ENCODE measurements at places on chromosomes 4 and X.

GRCh38 chr4:183921335-183921734 lies 16.2 kb downstream of the STOX2 start:
- no peak for DNase-seq

- DNase-seq = no peak
These were observed 256.0 kb downstream of the DHX15 start for GRCh38 chr4:24328310-24328709.

GRCh38 chr4:190016369-190017289 lies 10.4 kb downstream of the FRG2 start:
- no peak for DNase-seq

DNA sequence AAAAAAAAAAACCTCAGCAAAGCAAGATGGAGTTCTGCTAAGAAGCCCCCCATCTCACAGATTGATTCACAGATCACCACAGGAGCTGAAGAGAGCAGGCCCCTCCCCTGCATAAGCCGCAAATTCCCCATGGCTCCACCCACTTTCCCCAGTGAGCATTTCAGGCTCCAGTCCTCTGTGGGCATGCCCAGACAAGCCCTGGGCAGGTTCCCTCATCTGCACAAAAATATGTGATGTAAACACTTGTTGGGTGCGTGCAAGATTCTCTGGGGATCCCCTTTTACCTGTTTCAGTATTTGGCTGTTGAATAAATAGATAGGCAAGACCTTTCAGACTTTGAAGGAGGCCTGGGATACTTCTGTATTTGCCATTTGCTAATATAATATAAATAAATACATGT lies 514.3 kb downstream of the PCDH7 start:
- no peak for DNase-seq

DNA sequence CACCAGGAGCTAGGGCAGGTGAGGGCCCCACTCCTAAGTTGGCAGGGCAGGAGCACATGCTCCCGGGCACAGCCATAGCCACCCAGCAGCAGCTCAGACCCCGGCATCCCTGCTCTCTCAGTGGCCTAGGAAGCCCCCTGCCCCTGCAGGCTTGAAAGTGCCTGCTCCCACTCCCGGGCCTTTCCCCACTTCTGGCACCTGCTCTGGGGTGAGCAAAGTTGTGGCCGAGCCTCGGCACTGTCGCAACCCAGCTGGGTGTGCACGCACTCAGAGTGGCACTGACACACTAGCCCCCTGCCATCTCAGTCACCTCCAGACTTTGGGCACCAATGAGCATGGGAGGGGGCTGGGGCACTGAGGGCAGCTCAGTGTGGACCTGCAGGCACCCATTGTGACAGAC lies 60.8 kb upstream of the CDKN2AIP start:
- DNase-seq = no peak

DNA sequence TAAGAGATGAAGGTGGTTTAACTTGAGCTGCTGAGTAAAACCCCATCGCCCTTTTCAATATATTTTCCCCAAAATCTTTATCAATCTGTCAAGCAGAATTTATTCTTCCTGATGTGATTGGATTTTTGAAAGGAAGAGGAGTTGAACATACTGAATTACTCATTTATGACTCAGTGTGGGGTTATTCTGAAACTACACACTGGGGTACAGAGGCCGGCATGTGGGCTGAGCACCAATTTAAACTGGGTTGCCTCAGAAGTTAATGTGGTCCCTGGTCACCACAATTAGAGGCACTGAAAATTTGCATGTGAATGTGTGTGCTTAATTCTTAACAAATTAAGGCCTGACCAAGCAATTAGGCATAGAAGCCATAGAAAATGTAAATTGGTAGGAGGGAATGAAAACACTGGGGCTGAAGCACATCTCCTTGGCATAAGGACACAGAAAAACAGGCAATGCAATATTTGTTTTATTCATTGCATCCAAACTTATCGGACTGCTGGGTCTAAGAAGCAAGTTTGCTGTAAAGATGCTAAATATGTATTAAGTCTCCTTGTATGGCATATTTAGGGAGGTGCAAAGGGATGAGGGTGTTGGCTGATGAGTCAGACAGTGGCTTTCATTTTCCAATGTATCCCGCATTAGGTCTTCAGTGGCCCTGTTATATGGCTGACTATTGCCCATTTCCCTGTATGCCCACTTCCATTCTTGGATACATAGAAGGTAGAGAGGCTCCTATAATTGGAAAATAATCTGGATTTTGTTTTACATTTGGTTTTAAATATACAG lies 170.9 kb downstream of the IL15 start:
- no peak for DNase-seq

DNA sequence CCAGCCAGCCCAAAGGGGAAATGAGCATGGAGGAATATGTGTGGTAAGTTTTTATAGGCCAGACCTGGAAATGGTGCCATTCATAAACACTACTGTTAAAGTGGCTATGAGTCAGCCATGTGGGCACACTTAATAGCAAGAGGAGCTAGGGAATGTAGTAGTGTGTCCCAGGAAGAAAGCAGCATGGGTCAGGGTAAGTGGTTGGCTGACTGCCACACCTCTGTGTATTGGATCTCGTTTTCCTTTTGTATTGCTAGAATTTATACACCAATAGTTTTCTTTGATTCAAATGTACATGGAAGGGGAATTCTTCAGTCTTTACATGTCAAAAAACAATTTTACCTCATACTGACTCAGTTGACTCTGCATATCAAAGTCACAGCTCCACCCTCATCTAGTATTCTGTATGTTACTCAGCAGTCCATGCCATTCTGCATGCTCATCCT lies 22.9 kb upstream of the SGMS2 start:
- DNase-seq = no peak

- no peak for DNase-seq
These were observed 357.8 kb upstream of the SLC7A11 start for GRCh38 chr4:138599965-138600364.

GRCh38 chr4:96895826-96896225 lies 1055.9 kb downstream of the PDHA2 start:
- no peak for DNase-seq

GRCh38 chr4:24422644-24423043 lies 161.7 kb downstream of the DHX15 start:
- DNase-seq = no peak

- DNase-seq = no peak
These were observed 164.9 kb downstream of the DTHD1 start for GRCh38 chr4:36446275-36446674.

DNA sequence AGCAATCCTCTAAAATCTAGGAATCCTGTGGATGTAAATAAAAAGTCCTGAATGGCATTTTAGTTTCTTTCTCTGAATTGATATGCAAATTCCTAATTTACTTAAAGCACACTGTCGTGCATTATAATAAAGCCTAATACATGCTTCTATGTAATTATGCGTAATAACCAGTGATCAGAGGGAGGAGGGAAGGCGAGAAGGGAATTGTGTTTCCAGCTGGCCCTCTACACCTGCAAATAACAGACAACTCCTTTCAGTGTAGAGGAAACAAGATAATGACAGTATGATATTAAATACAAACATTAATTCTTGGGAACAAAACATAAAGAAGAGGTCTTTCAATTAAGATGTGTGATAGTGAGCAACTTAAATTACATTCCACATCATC lies 419.6 kb upstream of the LCORL start:
- no peak for DNase-seq

DNA sequence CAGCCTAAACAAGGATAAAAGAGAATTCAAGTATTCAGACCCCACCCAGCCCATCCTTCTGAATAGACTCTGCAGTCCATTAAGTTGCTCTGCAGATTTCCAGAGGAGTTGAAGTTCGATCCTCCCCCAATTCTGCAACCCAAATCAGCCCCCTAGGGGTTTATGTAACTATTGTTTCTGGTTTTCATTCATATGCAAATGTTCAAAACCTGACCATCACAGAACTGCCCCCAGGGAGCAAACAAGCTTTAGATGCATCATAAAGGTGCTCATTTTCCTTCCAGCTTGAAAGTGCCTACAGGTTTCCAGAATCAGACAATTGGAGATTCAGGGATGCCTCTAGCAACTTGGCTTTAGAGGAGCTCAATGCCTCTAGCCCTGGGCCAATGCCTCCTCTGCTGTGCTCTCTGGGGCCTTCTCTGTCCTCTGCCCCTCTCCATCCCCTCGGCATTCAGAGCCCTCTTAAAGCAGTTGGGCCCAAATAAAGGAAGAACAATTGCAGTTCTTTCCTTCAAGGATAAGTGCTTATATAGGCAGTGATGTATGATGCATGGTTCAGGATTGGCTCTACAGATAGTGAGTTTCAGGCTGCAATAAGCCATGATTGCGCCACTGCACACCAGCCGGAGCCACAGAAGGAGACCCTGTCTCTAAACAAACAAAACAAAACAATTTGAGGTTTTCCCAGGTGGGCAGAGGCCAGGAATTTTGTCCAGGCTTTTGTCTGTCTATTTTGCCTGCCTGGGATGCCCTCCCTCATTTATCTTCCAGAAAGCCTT lies 23.5 kb upstream of the SPINK2 start:
- no peak for DNase-seq

DNA sequence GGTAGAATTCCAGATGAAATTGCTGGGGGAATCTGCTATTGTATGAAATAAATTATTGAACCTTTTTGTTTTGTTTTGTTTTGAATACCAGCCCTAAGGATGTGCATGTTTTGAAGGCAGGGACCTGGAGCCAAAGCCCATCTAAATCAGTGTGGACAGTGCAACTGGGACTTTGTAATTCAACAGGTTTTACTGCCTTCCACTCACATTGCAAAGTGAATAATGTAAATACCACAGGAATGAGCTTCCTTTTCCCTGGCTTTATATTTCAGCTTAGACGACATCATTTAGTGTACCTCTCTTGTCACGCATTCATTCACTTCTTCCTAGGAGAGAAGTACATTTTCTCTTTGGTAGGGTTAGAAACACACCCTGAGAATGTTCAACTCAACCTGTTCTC lies 795.0 kb downstream of the CENPC start:
- DNase-seq = no peak

- DNase-seq = no peak
These were observed 10.5 kb downstream of the TRO start for GRCh38 chrX:54931107-54931506.

DNA sequence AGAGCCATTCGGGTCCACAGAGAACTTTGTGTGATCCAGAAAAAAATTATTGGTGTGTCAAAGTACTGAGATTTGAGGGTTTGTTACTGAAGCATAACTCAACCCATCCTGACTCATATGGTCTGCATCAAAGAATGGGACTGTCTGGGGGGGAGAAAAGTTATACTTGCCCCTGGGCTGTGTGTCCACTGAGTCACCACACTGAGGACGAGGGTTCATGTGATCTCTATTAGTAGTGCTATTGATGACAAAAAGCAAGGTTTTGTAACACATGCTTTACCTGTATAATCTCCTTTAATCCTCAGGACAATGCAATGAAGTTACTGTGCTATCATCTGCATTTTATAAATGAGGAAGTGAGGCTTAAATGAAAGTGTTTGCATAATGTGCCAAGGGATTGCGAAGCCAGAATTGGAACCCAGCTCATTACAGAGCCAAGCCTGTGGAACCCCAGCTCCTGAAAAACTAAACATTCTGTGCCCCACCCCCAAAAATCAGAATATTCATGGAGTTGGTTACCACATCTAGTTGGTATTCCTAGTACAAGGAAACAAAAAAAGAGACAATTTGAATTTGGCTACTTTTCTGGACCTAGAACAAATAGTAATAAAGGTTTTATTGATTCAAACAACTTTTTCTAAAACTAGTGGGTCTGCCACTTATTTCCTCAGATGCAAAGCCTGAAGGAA lies 31.2 kb downstream of the CCDC149 start:
- DNase-seq = no peak

- DNase-seq = no peak
These were observed 1008.7 kb downstream of the GLUD2 start for GRCh38 chrX:122055979-122056715.

DNA sequence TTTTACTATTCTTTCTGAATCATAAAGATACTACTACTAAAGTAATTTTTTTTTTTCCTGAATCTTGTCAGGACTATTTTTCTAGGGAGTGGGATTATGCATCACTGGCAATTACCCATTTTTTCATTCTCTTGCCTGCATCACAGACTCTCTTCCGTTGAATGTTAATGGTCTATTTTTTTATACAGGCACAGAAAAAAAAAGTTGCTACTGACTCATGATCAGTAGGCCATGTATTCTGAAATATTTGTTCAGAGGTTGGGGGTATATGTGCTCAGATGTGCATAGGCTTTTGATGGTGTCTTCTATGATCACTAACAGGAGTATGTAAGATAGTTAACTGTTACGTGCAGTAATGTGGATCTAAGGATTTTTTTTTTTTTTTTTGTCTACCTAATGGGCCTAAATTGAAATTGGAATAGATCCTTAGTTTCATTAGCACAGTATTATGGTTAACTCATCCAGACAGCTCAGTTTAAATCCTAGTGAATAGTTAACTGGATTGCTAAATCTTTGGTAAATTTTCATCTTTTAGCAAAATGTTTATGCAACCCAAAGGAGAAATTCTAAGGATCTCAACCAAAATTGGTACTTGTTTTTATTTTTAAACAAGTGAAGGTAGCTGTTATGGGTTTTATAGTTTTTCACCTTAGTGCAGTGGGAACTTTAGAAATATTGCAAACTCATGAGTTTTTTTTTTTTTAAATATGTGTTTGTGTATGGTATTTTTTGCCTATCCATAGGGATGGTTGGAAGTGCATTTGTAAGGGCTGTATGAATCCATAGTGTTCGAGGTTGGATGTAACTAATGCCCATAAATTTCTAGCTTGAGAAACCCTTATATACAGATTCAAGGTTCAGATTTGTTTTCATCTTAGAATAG lies 12.1 kb downstream of the BMP2K start:
- no peak for DNase-seq

DNA sequence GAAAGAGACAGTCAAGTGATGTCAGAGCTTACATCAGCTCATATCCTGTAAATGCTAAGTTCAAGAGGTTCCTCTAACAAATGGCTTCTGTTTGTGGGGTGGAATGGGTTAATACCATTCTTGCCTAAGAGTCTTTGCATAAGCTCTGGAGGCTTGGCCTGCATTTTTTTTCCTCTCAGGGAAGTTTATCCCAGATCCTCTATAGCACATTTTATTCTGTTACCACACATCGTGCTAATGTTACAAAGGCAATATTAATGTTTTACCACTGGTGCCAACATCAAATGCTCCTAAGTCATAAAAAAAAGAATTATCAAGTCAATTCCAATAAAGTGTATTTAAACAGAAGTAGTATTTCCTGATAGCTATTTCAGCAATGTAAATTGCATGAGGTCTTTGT lies 2.9 kb upstream of the ADH6 start:
- DNase-seq = no peak

DNA sequence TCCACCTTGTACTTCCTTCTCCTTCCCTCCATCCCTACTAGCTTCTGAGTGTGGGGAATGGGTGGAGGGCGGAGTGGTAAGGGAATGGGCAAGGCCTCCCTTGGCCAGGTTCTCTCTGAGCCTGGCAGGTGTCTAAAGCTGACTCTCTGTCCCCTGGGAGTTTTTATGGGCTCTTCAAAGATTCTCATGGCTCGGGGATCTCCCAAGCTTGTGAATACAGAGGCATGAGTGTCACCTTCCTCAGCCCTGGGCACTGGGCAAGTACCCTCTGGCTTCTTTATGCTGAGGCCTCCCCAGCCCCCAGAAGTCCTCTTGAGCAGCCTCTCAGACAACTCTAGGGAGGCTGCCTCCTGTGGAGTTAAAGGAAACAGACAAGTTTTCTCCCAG lies 32.5 kb upstream of the DDX3X start:
- DNase-seq = no peak

GRCh38 chrX:53256446-53257041 lies 24.8 kb downstream of the IQSEC2 start:
- DNase-seq = no peak
